ENCODE measurements at places on chromosomes 7 and 10.

DNA sequence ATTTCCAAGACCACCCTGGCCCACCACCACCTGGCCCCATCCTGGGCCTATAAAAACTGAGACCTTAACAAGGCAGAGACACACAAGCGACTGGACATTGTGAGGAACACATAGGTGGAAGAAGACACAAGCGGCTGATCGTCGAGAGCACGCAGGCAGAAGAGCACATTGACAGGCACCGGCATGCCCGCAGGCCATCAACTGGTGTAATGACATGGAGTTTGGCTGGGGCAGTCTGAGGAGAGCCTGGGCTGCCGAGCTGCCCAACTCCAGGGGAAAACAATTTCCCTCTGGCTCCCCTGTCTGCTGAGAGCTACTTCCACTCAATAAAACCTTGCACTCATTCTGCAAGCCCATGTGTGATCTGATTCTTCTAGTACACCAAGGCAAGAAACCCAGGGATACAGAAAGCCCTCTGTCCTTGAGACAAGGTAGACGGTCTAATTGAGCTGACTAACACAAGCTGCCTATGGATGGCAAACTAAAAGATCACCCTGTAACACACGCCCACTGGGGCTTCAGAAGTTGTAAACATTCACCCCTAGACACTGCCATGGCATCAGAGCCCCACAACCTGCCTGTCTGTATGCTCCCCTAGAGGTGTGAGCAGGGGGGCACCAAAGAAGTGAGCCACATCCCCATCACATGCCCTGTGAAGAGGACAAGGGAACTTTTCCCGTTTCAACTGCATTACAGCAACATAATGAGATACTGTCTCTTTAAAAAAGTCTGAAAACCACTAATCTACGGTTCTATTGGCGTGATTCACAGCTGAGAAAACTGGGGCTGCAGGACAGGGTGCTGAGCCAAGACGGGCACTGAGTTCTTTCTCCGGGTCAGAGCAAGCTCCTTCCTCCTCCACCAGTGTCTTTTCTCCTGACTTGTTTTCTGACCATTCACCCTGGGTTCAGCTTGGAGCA lies 18.5 kb upstream of the TNS3 start:
- DNase-seq, result no peak

- no peak for DNase-seq
Measured at GRCh38 chr10:1044146-1044545, 4.8 kb downstream of the IDI1 start.

GRCh38 chr10:44863344-44864047 lies 47.6 kb upstream of the TMEM72 start:
- no peak for DNase-seq

- DNase-seq, result no peak
Measured at GRCh38 chr7:131845573-131846314, 289.3 kb upstream of the PODXL start.

DNA sequence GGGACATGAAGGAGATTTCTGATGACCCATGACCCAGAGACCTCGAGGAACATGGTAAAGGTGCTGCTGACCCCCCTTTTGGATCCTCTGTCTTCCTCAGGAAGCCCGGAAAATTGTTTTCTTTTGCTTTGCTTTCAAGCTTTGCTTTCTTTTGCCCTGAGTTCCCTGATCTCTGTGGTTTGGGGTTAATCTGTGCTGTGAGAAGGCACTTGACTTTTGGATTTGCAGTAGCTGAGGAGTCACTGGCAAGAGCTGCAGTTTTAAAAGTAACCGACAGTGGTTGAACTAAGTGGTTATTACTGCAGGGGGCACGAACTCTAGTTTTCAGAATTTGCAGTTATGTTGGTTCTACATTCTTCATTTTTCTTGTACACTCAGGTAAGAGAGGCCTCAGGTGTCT lies 53.0 kb downstream of the PDZD8 start:
- DNase-seq, result no peak

- DNase-seq, result no peak
Measured at GRCh38 chr7:110973196-110973990, 117.5 kb upstream of the LRRN3 start.

DNA sequence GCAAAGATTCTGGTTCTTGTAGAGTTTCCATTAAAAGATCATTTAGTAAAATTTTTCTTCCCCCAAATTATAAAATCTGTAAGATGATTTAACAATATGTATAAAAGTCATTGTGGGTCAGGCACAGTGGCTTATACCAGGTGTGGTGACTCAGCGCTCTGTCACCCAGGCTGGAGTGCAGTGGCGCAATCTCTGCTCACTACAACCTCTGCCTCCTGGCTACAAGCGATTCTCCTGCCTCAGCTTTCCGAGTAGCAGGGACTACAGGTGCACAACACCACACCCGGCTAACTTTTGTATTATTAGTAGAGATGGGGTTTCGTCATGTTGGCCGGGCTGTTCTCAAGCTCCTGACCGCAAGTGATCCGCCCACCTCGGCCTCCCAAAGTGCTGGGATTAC lies 68.0 kb downstream of the SEPTIN14 start:
- peak; percentile 28 for DNase-seq

DNA sequence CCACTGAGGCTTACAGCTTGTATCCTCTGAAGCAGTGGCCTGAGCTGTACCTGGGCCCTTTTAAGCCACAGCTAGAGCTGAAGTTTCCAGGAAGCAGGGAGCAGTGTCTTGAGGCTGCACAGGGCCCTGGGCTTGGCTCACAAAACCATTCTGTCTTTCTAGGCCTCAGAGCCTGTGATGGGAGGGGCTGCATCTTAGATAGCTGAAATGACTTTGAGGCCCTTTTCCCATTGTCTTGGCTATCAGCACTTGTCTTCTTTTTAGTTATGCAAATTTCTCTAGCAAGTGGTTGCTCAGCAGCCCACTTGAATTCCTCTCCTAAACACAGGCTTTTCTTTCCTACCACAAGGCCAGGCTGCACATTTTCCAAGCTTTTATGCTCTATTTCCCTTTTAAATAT lies 864.2 kb downstream of the REEP3 start:
- DNase-seq, result no peak

- no peak for DNase-seq
Measured at GRCh38 chr10:6402349-6402709, 177.7 kb downstream of the PRKCQ start.

- peak; percentile 14 for DNase-seq
Measured at GRCh38 chr10:18689498-18689897, 30.3 kb downstream of the ARL5B start.

GRCh38 chr10:132527339-132528063 lies 10.1 kb upstream of the INPP5A start:
- DNase-seq, result no peak

GRCh38 chr10:78513330-78513729 lies 479.7 kb downstream of the RPS24 start:
- DNase-seq, result no peak
